ENCODE measurements at places on chromosomes 1 and 21.

DNA sequence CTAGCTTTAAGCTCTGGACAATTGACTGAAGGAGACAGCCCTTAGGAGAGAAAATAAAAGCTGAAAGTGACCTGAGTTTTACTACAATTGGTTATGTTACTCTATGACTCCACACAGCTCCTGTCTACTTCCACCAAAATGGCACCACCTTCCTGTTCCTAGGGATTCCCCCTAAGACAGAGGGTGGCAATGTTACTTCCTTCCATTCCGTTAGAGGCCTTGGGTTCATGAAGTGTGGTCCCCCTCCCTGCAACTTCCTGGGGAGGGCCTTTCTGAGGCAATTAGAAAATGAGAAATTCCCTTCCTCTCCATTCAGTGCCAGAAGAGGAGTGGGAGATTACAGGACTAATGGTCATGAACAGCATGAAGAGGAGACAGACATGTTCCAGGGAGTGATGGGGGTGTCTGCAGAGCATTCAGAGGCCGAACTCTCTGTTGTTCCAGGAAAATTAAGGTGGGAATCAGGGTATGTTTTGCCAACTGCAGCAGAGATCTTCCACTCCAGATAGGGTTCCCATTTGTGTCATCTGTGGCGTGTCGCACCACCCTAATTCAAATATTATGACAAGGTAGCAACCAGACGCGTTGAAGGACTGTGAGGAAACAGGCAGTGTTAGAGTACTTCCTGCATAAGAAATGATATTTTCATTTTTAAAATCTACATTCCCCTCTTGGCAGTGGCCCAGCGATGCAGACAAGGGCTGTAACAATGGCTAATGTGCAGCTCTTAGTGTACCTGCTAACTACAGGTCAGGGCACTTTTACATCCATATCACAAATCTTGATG, 53.1 kb upstream of the TRIM67 start:
- no peak for DNase-seq

GRCh38 chr1:119773711-119774241, 5.1 kb upstream of the HMGCS2 start:
- peak; percentile 58 for DNase-seq

GRCh38 chr1:177799746-177800145, 170.1 kb downstream of the SEC16B start:
- DNase-seq, result no peak

- DNase-seq, result peak; percentile 77
Observed at GRCh38 chr1:44652445-44653106, 21.7 kb downstream of the TMEM53 start.

GRCh38 chr1:37752583-37753471, 12.1 kb downstream of the EPHA10 start:
- DNase-seq, result no peak

GRCh38 chr1:155801149-155801548, 55.9 kb downstream of the GON4L start:
- DNase-seq, result no peak

- DNase-seq, result no peak
Observed at GRCh38 chr1:8217011-8217711, 100.8 kb upstream of the SLC45A1 start.

DNA sequence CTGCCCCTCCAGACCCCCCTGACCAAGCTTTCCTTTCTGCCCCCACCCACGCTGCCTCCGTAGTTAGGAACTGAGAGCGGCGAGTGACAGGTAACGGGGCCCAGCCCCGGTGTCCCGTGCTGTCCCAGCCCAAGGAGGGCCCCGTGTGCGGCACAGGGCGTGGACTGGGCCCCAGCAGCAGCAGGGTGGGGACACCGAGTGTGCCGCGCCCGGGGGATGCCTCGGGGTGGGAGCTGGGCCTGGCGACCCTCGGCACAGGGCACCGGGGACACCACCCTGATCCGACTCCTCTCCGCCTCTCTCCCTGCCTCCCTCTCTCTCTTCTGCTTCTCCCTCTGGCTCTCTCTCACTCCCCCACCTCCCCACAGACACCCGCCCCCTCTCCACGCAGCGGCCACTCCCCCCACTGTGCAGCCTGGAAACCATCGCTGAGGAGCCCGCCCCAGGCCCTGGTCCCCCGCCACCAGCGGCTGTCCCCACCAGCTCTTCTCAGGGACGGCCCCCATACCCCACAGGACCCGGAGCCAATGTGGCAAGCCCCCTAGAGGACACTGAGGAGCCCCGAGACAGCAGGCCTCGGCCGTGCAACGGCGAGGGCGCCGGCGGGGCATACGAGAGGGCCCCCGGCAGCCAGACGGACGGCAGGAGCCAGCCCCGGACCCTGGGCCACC, 22.7 kb downstream of the PANK4 start:
- no peak for DNase-seq

GRCh38 chr1:161733526-161733925, 12.2 kb downstream of the FCRLB start:
- DNase-seq, result peak; percentile 43

DNA sequence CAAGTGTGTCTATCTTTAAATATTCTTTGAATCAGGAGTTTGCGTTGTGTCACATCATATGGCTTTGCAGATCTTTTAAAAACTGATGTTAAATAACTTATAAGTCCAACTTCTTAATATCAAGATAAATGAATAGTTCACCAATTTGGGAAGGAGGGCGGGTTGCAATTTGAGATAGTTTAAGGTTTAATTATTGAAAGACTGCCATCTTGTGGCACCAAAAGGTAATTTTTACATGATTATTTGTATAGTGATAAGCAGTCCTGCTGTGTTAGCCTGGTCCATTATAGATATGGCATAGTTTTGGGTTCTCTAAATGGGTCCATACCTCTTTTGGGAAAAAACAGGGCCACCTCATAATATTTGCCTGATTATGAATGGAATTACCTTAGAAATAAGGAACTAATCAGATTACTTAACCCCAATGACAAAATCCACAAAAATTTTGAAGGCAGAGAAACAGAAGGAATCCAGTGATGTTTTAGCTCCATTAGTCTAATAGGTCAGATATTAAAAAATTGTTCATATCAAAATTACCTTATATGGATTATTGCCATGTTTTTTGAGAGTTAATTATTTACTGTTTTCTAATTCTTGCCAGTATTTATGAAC, 64.3 kb downstream of the PRKAA2 start:
- peak; percentile 51 for DNase-seq

DNA sequence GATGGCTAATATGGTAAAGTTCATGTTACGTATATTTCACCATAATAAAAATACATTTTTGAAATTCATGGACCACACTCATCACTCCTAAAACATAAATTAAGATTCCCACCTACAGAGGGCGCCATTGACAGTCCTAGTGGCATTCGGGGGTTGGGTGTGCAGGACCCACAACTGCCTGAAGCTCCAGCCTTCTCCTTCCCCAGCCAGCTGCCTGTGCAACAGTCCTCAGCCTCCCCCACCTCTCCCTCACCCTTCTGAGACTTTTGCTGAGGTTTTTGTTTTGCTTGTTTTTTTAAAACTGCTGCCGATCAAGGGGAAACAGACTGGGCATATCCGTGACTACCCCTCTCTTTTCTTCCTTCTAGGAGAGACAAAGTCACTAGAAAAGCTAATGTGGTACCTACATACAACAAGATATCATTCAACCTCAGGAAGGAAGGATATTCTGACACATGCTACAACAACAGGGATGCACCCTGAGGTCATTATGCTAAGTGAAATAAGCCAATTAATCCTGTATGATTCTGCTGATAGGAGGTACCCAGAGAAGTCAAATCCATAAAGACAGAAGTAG, 9.2 kb upstream of the EVA1C start:
- peak; percentile 66 for DNase-seq

DNA sequence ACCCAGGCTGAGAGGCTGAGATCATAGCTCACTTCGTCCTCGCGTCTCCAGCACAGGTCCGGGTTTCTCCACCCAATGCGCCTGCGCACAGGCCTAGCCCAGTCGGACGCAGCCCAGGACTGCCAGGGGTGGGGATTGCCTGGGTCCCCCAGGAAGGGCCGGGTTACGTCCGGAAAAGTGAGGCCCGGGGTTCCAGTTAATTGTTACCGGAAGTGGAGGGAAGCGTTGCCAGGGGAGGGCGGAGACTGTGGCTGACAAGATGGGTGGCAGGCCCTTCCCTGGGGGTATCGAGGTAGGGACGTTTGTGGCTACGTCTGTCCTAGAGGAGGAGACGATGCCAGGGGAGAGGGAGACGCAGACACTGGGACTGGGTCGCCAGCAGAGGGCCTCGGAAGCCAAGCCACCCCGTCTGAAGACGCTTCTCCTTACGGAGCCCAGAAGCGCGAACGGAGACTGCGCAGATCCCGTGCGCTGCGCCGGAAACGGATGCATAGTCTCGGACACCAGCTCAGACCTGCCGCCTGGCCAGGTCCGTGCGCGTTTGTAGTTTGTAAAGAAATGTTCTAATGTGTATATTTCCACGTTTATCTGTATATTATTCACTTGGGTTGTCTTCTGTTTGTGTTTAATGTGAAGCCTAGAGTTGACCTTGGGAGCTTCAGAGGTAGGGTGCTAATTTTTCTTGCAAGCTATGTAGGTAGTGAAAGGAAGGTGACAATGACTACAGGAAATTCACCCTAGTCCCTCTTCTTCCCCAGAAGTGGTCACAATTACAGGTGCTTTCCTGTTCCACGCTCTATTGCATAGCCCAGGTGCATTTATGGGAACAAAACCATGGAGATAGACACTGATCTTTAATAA, 7.3 kb downstream of the RSRP1 start:
- peak; percentile 87 for DNase-seq

GRCh38 chr1:186535388-186536133, 74.6 kb upstream of the PDC start:
- DNase-seq, result peak; percentile 69

GRCh38 chr1:244841273-244841927, 5.9 kb downstream of the COX20 start:
- no peak for DNase-seq

DNA sequence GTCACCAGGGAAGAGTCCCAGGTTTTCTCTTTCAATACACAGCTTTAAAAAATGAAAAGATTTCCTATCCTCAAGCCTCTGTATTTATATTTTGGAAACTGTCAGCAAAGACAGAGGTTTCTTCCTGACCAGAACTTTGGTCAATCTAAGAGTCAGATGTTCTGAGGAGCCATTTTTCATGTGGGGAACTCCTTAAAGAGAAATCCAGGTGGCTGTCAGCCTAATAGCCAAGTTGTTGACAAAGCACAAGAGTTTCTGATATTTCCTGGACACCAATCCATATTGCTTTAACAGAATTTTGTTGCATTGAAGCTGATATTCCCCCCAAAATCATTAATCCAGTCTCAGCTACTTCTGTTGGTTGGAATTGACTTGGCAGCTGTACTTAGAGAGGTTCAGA, 318.6 kb upstream of the NFIA start:
- DNase-seq, result no peak

DNA sequence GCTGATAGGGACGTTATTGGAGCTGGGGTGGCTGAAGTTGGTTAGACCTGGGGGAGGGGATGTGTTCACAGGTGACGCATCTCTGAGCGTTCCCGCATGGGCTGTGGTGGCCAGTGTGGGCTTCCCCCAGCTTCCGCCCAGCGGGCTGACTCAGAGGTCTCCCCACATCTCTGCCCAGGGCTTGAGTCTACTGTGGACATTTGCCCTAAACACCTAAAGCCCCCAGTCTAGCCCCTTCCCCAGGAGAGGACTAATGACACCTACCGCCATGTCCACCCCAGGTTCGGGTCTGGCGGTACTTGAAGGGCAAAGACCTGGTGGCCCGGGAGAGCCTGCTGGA, 2.0 kb downstream of the AGRN start:
- DNase-seq, result no peak

GRCh38 chr1:158611916-158612315, 6.8 kb downstream of the OR10Z1 start:
- no peak for DNase-seq

All from H4 (cell line).